ENCODE measurements at places on chromosomes 12 and 14.

- peak; percentile 32 for DNase-seq
Observed at GRCh38 chr14:103480595-103480994, 42.0 kb downstream of the CKB start.

DNA sequence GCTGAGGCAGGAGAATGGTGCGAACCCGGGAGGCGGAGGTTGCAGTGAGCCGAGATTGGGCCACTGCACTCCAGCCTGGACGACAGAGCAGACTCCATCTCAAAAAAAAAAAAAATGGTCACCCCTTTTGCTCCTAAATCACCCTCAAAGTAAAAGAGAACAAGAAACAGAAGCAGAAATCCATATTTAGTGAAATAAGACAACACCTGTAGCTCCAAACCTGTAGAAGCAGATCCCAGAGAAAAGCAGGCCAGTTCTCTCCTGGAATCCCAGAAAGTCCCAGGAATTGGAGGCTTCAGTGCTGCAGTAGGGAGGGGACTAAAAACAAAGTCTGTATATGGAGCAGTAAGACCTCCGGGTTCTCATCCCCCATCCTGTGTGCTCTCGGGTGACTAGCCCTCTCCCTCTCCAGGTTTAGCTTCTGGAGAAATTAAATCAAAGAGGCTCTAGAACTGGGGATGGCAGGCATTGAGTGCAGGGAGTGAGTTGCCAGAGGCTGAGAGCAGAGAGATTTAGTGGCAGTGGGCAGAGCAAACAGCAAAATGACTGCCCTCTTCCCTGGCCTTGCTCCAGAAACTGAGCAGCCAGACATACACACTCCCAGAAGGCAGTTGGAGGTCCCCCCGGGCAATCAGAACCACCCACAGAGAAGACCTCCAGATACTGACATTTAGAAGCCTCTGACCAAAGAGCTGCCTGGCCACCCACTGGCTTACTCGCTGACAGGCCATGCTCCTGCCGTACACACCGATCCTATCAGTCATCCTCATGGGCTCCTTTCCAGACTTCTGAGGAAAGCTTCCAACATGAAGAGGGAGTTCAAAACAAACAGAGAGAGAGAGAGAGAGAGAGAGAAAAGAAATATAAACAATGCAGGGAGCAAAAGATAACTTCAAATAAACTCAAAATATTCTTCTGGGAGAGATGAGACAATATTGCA is 6.3 kb upstream of the MLXIP start:
- DNase-seq, result no peak

- no peak for DNase-seq
Observed at GRCh38 chr12:59453475-59453874, 142.4 kb upstream of the SLC16A7 start.

DNA sequence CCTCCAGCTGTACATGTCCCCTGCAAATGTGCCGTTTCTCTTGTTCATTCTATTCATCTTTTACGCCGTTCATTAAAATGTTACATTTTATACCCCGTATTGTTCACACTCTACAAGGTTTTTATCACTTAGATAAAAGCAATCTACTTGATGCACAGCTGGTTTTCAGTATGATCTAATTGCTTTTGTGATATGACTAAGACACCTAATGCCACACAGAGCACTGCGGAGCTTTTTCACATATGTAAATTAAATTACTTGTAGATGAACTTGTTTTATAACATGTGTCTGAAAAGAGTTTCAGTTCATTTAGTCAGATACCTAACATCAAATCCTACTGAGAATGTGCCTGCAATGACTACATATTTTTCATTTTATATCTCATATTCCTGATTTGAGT is 40.9 kb upstream of the RERGL start:
- no peak for DNase-seq

DNA sequence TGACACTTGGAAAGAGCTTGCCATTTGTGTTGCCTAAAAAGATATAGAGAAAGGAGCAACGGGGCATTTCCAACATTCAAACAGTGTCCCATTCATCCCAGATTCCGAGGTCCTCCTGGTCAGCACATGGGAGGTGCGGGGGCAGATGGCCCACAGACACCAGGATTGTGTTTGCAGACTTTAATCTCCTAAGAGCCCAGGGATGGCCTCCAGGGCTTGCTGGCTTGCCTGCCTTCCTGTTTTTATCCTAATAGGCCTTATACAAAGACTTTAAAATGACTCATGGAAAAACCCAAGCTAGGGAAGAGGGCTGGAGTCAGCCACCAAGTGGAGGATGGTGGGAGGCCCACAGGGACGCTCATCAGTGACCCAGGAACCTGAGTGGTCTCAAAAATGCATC is 21.5 kb upstream of the FAM181A start:
- DNase-seq, result no peak

- DNase-seq, result no peak
Observed at GRCh38 chr14:64968651-64969050, 3.5 kb downstream of the RAB15 start.

DNA sequence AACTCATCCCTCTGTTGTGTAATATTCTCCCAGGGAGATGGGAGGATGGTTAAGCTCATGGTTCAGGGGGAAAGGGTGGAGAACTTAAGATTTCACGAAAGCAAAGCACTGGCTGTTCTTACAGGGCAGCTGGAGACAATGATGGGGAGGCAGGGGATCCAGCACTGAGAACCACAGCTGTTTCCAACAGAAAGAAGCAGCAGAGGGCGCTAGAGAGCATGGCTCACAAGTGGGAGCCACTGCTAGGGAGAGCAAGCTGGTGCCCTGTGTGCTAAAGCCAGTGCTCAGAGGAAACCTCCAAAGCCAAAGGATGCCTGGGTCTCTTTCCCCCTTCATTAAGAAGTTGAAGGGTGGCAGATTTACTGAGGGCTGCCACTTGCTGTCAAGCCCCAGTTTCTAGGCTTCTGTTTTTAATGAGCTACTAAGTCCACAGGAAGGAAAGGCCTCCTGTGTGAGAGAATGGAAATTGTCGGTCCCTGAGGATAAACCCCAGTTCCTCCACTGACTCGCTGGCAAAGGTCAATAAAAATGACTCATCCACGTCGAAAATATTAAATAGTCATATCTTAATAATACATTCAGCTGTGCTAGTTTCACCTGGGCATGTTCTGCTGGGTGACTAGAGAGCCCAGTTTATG is 199.7 kb downstream of the ANO2 start:
- peak; percentile 23 for DNase-seq

DNA sequence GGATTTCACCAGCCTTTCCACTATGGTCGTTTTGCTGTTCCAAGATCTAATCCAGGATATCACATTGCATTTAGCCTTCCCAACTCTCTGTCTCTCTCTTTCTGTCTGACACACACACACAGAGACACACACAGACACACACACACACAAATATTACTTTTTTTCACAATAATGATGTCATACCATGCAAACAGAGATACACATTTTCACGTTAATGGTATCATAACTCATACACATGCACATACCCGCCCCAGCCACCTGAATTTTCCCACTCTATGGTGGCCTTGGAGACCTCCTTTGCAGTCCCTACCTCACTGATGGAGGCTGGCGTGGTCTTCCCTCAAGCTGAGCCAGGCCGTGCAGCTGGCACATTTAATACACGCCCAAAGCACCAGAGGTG is 7.2 kb upstream of the MYL2 start:
- DNase-seq, result no peak

DNA sequence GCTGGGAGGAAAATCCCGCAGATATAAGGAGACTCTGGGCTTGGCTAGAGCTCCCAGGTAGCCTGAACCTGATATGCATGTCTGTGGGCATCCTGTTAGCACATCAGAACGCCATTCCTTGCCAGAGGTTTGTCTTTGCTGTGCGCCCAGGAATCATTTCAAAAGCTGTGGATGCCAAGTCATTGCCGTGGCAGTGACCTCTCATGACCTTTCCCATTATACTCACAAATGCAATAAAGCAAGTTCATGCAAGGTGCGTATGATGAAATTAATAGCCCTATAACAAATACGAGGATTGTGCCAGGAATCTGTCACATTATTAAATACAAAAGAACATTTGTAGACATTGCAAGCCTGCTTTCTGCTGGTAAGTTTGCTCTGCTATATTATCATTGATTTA is 229.1 kb upstream of the PELI2 start:
- DNase-seq, result no peak

DNA sequence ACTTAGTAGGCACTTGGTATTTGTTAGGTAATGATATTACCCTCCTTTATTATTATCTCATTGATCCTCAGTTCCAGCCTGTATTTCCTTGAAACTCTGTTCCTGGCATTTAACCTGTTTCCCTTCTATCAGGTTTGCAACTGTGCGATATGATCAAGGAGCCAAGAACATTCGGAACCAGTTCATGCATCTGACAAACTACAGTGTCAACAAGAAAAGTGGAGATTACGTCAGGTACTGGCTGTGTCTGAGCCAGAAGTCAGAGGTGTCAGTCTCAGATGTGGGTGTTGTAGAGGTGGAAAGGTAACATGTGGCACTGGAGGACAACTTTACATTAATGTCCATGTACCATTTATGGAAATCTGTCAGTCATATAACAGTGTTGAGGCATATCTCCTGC is 56.7 kb downstream of the TTLL5 start:
- DNase-seq, result no peak

DNA sequence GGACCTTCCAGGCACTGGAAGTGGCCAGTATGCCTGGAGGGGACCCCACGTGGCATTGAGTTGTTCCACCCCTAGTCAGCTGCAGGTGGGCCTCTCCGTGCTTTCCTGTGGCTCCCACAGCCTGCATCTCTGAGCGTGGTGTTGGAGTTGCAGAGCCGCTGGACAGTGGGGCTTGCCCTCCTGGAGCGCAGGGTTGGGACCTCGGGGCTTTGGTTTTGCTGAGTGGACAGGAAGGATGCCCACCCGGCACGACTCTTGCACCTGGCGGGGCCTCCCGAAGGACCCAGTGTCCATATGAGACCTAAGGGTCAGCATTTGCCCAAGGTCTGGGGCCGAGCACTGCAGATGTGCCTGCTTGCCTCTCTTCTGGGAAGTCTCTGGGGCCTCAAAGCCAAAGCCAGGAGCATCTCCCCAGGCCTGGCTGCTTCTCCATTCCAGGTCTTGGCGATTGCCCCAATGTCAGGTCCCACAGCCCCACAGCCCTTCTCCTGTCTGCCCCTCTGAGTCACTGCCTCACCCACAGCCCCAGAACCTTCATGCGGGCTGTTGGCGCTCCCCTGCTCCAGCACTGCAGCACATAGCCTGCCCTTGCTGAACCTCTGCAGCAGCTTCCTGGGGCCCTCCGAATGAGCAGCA is 1.5 kb downstream of the PACS2 start:
- DNase-seq, result no peak

All from CD4-positive, alpha-beta T cell treated with Interleukin-10 for 1 hour (primary cell).